ENCODE measurements at places on chromosomes 3 and 15.

GRCh38 chr3:54831112-54831511 lies 96.7 kb downstream of the LRTM1 start:
- no peak for DNase-seq

DNA sequence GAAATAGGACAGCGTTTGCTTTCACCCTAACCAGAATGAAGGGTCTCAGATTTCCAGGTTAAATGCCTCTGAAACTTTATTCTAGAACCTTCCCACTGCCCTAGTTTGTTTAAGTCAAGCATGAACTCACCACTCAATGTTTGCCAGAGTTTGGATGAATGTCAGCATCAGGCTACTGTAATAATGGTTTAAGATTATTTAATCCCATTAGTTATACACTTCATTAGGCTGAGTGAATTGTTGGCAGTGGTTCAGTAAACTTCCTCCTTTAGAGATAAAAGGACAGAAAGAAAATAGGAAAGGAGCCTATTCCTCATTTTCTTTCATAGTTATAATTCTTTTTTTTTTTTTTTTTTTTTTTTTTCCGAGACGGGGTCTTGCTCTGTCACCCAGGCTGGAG lies 401.9 kb upstream of the TPRG1 start:
- no peak for DNase-seq

GRCh38 chr3:42020684-42021307 lies 58.9 kb upstream of the ULK4 start:
- DNase-seq = peak; percentile 74

DNA sequence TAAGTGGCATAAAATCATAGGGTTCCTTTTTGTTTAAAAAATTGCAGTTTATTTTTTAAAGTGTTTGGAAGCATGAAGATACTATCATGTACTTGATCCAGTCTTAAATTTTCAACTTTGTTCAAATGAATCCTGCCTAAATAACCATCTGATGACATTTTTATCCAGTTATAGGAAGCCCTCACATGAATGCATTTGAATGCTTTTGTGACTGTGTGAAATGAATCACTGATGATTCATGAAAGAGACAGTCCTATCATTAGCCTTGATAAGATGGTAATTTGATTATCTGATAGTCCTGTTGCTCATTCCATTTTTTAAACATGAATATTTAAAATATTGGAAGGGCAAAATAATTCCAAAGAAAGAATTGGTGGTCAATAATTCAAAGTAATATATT lies 401.9 kb upstream of the ROBO2 start:
- peak; percentile 27 for DNase-seq

- peak; percentile 8 for DNase-seq
These were observed 1065.1 kb downstream of the AGBL1 start for GRCh38 chr15:87144775-87145174.

DNA sequence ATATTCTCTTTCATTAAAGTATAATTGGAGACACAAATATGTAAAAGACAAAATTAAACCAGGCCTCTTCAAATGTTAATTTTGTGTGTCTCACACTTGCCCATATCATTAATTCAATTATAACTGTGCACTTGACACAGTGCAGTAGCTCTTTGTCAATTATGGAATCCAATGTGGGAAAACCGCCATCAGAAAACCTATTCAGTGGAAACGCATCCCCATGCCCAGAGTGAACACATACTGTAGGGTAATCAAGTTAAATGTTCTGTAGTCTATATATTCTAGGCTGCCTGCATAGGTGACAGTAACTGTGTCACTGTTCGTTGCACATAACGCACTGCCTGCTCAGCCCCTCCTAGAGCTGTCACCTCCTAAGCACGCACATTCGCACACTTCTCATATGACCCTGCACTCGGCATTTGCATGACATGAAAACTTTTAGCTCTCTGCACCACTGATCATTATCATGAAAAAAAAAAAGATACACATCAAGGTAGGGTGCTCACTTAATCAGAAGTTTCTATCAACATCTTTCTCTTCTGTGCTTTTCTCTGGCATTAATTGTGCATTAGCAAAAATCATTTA lies 63.2 kb downstream of the MEIS2 start:
- no peak for DNase-seq

DNA sequence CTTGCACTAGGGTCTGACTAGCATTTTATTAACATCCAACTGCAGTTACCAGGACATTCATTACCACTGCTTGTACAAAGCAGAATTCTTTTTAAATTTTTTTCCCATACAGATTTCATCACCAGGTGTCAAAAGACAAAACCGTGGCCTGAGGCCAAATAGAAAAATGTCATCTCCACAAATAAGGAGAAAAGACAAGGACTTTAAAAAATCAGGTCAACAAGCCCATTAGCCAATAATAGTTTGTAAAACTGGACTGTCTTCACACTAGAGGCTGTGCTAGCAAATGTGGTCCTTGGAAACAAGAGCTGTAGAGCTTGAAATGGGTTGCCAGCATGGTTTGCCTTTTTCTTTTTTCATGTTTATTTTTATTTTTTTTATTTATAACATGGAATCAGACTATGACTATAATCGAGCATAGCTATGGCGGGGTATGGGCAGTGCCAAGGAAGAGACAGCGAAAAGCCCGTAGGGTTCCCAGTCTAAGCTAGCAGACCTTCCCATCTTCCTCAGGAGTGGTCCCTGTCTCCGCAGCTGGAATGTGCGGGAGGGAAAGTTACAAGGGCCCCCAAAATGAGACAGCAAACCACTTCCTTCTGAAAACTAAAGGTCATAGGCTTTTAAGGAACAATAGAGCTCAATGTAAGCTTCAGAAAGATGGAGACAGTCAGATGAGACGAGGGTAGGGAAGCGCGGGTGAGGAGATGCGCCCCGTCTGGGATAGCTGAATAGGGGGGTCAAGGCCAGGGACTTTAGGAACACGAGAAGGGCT lies 1.5 kb downstream of the PTPN9 start:
- DNase-seq = peak; percentile 61

All from choroid plexus epithelial cell (primary cell).